Left ventricle myocardium inferior (tissue), 1 donor: ENCODE measurements at places on chromosomes 6 and 20. TPM values are rescaled to one million over a fixed set of nuclear protein-coding genes. Genes with fewer than 3 reads are reported as not detected.

NFYA gene
- 12.5 TPM for total RNA-seq

PI16 gene
- 25.9 TPM for total RNA-seq

AGER gene
- total RNA-seq: 1.8 TPM

PNISR gene
- 52.0 TPM for total RNA-seq

PRIM2 gene
- 3.2 TPM for total RNA-seq

TRIM15 gene
- total RNA-seq: not detected

E2F1 gene
- 1.2 TPM for total RNA-seq

GPRC6A gene
- total RNA-seq: not detected

EFCAB8 gene
- not detected for total RNA-seq

SAMHD1 gene
- 37.8 TPM for total RNA-seq

KLC4 gene
- total RNA-seq: 36.1 TPM

DNA sequence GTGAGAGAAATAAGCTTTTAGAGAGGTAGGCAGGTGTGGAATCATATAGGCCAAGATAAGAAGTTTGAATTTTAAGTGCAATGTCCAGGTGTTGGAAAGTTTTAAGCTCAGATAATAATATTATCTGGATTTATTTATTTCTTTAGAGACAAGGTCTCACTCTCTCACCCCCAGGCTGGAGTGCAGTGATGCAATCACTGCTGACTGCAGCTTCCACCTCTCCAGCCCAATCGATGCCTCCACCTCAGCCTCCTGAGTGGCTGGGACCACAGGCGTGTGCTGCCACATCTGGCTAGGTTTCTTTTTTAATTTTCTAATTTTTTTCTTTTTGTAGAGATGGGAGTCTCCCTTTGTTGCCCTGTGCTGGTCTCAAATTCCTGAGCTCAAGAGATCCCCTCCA lies 5.5 kb upstream of the MAS1L start:
- no peak overlapping the region for H3K4me3 ChIP-seq
- no peaks in the 10 kb centered on the region for H3K36me3 ChIP-seq
- no peak for DNase-seq
- peaks cover 20% of the 10 kb centered on the region for H3K27me3 ChIP-seq
- H3K4me1 ChIP-seq: no peaks in the 10 kb centered on the region

DNA sequence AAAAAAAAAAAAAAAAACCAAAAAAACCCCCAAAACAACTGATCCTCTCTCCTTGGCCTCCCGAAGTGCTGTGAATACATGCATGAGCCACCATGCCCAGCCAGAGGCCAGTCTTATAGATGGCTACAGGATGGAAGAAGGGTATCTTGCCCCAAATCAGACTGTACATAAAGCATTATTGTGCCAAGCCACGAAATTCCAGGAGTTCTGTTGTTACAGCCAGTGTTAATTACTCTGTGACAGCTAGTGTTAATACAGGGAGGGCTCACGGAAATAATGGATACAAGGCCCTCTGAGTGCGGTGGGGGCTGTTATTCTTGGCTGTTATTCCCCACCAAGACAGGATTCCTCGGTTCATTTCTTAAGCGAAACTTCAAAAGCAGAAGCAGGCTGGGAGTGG lies 1.4 kb upstream of the CLPSL2 start:
- DNase-seq: no peak
- no peak overlapping the region for H3K27ac ChIP-seq
- no peaks in the 10 kb centered on the region for H3K36me3 ChIP-seq
- no peak overlapping the region for H3K4me3 ChIP-seq

DNA sequence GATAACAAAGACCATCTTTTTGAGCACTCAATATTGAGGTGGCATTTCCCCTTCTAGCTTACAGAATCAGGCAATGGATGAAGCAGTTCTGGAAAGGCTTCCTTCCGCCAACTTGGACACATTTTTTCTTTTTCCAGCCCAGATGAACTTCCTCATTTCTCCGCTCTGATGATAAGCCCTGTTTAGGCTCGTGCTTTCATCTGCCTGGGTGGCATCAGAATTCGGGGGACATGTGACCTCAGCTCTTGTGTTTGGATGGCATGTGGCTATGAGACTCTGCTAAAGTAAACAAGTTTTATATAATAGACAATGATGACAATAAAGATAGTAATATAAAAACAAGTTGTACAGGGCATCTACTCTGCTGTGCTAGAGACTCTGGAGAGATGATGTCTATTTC lies 796.7 kb downstream of the DHX35 start:
- no peak for DNase-seq
- no peak overlapping the region for H3K4me3 ChIP-seq

DNA sequence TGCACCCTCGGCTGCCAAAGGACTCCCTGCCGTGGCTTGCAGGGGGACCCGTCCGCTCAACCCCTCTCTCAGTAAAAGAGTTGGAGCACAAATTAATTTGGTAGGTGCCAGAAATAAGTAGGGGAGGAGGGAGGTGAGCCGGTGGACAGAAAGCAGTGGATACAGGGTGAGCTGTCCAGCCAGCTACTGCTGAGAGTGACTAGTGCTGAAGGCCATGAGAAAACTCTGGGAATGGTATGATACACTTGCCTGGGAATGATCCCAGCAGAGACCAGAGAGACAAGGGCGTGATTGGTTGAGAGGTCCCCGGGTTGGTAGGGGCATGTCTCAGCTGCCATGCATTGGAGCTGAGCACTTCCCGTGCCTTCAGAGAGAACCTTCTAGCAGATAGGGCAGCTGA lies 15.7 kb downstream of the FOXQ1 start:
- peaks cover 82% of the 10 kb centered on the region for H3K27me3 ChIP-seq
- no peak for DNase-seq
- H3K27ac ChIP-seq: no peak overlapping the region
- H3K4me3 ChIP-seq: no peak overlapping the region
- no peaks in the 10 kb centered on the region for H3K36me3 ChIP-seq
- no peaks in the 10 kb centered on the region for H3K4me1 ChIP-seq

DNA sequence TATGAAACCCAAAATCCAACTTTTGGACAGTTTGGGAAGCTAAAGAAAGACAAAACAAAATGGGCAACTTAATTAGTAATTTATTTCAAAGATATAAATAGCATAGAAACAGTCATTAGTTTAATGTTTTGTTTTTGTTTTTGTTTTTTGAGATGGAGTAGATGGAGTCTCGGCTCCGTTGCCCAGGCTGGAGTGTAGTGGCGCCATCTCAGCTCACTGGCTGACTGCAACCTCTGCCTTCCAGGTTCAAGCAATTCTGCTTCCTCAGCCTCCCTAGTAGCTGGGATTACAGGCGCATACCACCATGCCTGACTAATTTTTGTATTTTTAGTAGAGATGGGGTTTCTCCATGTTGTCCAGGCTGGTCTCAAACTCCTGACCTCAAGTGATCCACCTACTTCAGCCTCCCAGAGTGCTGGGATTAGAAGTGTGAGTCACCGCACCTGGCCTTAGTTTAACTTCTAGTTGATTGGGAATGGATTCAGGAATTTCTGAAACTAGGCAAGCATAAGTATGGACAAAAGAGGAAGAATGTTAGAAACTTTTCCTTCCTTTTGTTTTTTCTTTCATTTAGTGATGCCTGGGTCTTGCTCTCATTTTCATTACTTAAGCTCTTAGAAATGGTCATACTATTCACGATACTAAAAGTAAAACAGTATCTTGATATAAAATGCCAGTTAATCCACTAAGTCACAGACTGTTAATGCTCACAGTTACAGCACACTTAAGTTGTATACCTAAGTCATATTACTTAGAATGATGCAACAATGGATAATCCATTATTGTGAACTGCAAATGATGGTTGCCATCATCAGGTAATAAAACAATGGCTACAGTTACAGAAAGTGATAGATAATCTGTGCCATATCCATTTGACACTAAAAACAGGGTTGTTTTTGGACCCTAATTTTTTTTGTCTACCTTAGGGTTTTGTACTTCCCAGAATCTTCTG lies 8.2 kb downstream of the SENP6 start:
- DNase-seq: no peak
- H3K36me3 ChIP-seq: no peaks in the 10 kb centered on the region
- no peaks in the 10 kb centered on the region for H3K27me3 ChIP-seq
- H3K4me3 ChIP-seq: no peak overlapping the region

DNA sequence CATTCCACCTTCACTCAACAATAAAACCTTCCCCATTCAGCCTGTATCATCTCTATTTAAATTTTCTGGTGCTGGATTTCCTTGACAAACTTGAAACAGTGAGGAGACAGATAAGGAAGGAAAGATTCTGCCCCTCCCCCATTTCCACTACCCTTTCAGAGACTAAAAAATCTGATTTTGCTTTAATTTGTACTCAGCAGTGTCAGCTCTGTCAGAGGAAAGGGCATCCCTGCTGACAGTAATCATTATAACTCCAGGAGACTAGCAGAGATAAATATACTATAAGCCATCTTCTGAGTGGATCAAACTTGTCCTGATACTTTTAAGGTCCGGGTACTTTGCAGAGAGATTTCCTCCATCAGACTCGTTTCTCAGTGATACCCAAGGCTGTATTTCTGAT lies 155.6 kb downstream of the SAMD5 start:
- DNase-seq: no peak
- H3K27ac ChIP-seq: no peak overlapping the region
- no peaks in the 10 kb centered on the region for H3K4me1 ChIP-seq
- no peak overlapping the region for H3K4me3 ChIP-seq

GRCh38 chr6:36120539-36120938 lies 9.8 kb upstream of the MAPK13 start:
- H3K27me3 ChIP-seq: peaks cover 3% of the 10 kb centered on the region
- no peaks in the 10 kb centered on the region for H3K36me3 ChIP-seq
- DNase-seq: no peak

GRCh38 chr20:5626603-5627002 lies 123.6 kb upstream of the SHLD1 start:
- H3K4me3 ChIP-seq: no peak overlapping the region
- H3K27me3 ChIP-seq: no peaks in the 10 kb centered on the region
- no peak overlapping the region for H3K27ac ChIP-seq
- H3K4me1 ChIP-seq: no peaks in the 10 kb centered on the region
- H3K36me3 ChIP-seq: no peaks in the 10 kb centered on the region

DNA sequence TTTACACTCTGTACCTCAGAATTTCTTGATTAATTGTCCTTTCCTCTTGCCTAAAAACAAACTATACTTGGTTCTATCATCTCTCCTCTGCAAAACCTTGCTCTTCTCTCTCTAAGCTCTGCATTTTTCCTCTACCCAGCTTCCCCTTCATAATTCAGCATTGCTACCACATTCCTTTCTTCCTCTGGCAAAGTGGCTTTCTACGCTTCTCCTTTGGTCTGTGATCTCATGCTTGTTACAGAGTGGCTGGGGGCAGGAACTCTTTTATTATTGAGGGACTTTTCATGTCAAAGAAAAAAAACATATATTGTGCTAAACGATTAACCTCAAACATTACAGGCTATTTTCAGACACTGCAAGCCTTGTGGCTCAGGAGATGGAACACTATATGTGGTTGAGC lies 333.3 kb upstream of the KCNQ5 start:
- H3K36me3 ChIP-seq: no peaks in the 10 kb centered on the region
- no peaks in the 10 kb centered on the region for H3K27me3 ChIP-seq
- H3K27ac ChIP-seq: no peak overlapping the region
- DNase-seq: no peak
- H3K4me3 ChIP-seq: no peak overlapping the region

DNA sequence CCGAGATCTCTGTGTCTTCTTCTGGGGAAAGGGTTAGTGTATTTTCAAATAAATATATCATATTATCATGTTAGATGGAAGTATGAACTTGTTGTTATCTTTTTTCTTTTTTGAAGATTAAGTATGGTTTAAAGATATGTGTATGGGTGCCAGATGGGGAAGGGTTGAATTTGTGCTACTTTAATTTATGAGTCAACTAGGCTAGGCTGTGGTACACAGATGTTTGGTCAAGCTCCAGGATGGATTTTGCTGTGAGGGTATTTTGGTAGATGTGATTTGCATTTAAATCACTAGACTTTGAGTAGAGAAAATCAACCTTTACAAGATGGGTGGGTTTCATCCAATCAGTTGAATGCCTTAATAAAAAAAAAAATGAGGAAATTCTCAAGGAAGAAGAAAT lies 886.6 kb upstream of the ADGRB3 start:
- H3K36me3 ChIP-seq: no peaks in the 10 kb centered on the region
- H3K4me1 ChIP-seq: no peaks in the 10 kb centered on the region
- no peak overlapping the region for H3K4me3 ChIP-seq
- no peaks in the 10 kb centered on the region for H3K27me3 ChIP-seq
- DNase-seq: no peak

GRCh38 chr20:57934007-57934805 lies 224.4 kb upstream of the PMEPA1 start:
- peaks cover 10% of the 10 kb centered on the region for H3K4me1 ChIP-seq
- H3K4me3 ChIP-seq: no peak overlapping the region
- H3K27me3 ChIP-seq: peaks cover 12% of the 10 kb centered on the region
- no peak for DNase-seq

DNA sequence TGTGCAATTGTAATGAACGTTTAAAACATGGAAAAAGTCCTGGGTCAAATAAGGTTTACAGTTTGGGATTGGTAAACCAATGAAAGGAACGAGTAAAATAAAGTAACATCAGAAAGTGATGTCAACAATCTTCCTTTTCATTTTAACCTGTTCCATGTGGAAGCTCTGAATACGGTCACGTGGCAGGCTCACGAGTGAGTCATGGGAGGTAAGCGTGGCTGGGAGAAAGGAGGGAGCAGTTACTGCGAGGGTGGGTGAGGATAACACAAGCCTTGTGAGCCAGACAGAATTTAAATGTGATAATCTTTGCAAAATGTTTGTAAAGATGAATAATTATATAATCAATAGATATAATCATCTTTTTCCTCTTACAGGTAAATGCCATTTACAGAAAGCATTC lies 171.3 kb upstream of the HDAC2 start:
- H3K4me3 ChIP-seq: no peak overlapping the region
- H3K27ac ChIP-seq: no peak overlapping the region
- no peak for DNase-seq
- no peaks in the 10 kb centered on the region for H3K36me3 ChIP-seq
- H3K4me1 ChIP-seq: no peaks in the 10 kb centered on the region

- no peaks in the 10 kb centered on the region for H3K27me3 ChIP-seq
- DNase-seq: no peak
- H3K4me3 ChIP-seq: no peak overlapping the region
- H3K4me1 ChIP-seq: peaks cover 8% of the 10 kb centered on the region
Measured at GRCh38 chr6:119170103-119170446, 91.6 kb upstream of the FAM184A start.

- no peak for DNase-seq
- no peak overlapping the region for H3K27ac ChIP-seq
- H3K36me3 ChIP-seq: peaks cover 14% of the 10 kb centered on the region
- H3K4me1 ChIP-seq: peaks cover 32% of the 10 kb centered on the region
- no peaks in the 10 kb centered on the region for H3K27me3 ChIP-seq
- no peak overlapping the region for H3K4me3 ChIP-seq
Measured at GRCh38 chr6:125962900-125963497, 6.4 kb downstream of the HINT3 start.

DNA sequence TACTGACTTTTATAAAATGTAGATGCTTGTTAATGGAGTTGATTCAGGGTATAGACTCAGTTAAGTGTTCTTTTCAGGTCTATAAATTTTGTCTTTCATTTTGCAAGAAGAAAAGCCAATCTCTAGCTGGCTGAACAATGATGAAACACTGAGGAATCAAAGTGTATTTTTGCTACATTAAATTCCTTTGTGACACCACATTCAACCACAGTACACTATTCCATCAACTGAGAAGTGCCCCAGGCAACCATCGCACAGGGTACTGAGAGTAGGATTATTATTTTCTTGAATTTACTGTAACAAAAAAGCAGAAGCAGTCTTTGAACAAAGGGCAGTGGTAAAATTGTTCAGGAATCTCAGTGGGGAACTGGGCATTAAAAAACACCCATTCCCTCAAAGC lies 83.6 kb downstream of the PREP start:
- peaks cover 27% of the 10 kb centered on the region for H3K36me3 ChIP-seq
- no peak overlapping the region for H3K4me3 ChIP-seq
- H3K27me3 ChIP-seq: no peaks in the 10 kb centered on the region
- no peak for DNase-seq
